ENCODE measurements at places on chromosomes 2 and 18.

DNA sequence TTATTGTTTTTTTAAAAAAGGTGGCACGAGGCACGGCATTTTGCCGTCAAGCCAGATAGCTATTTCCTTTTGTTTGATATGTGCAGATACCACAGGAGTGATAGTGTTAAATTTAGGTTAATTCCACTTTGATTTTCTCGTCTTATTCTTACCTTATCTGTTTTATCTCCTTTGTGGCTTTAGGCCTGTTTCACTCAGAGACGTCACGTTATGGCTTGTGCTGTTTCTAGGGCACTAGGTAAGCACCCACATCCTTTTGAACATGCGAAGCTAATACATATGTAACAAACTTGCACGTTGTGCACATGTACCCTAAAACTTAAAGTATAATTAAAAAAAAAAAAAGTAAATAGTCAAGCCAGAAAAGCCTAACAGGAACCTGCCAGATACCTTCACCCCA is 57.8 kb downstream of the C18orf63 start:
- DNase-seq: no peak

- DNase-seq: no peak
Measured at GRCh38 chr2:196040218-196040617, 28.4 kb downstream of the DNAH7 start.

- no peak for DNase-seq
Measured at GRCh38 chr2:233803292-233803911, 25.3 kb downstream of the MROH2A start.

GRCh38 chr2:239355139-239355538 is 45.7 kb downstream of the HDAC4 start:
- no peak for DNase-seq

Measured in omental fat pad (tissue), 4 donors.